ENCODE measurements at places on chromosomes 6 and 20.

DNA sequence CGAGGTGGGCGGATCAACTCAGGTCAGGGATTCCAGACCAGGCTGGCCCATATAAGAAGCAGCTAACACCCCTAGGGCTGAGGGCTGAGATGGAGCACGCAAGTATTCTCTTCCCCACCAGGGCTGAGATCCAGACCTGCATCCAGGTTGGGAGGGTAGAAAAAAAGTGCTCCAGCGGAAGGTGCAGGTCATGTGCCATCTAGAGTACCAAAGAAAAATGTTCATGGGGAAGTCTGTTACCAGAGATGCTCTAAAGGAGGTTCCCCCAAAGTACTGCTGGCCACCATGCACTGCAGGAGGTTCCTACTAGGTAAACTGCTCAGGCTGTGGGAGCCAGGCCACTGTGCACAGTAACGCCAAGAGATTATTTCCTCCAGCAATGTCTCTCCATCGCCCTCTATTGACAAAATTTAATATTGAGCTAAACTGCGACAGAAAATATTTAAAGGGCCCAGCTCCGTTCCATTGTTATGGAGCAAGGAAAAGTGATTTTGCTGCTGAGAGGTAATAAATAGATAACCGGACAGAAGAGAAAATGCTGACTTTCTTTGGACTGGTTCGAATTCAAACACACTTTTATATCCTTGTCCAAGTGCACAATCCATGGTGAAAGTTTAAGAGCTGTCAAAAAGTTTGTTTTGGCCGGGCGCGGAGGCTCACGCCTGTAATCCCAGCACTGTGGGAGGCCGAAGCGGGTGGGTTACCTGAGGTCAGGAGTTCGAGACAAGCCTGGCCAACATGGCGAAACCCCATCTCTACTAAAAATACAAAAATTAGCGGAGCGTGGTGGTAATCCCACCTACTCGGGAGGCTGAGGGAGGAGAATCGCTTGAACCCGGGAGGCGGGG is 159.9 kb downstream of the OR2B2 start:
- DNase-seq = peak; percentile 74

GRCh38 chr6:30839671-30840070 is 44.6 kb upstream of the DDR1 start:
- DNase-seq = no peak

GRCh38 chr20:24693466-24694156 is 224.2 kb downstream of the SYNDIG1 start:
- DNase-seq = no peak

- no peak for DNase-seq
These were observed 47.2 kb downstream of the KIF13A start for GRCh38 chr6:17940151-17940792.

DNA sequence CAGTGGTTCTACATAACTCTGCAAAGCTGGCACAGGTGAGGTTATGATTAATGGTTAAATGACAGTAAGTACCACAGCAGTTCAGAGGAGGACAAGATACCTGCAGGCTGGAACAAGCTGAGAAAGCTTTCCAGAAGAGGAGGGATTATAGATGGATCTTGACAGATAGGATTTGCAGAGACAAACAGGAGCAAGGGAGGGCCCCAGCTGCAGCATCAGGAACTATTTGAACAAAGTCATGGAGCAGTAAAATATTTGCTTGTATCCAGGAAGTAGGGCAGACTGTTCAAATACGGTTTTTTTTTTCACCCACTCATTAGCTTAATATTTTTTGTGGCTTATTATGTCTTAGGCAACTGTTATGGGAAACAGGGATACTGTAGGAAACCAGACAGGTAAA is 144.4 kb upstream of the MAN1A1 start:
- DNase-seq = peak; percentile 83

DNA sequence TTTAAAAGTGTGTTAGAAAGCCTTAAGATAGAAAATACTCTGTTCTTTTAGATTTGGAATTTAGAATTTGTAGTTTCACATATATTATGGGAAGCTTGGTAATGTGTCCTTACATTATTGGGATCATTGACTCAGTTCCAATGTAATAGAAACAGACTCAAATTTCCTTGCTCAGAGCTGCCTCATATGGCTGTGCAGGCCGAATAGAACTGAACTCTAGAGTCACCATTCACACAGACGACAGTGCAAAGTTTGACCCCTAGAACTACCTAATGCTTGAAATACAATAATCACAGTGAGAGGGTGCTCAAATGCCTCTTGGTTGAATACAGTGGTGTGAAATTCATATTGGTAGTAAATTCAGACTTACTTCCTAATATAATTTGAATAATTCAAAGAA is 482.7 kb upstream of the CITED2 start:
- DNase-seq = no peak

GRCh38 chr6:17867880-17868279 is 119.6 kb downstream of the KIF13A start:
- DNase-seq = no peak

DNA sequence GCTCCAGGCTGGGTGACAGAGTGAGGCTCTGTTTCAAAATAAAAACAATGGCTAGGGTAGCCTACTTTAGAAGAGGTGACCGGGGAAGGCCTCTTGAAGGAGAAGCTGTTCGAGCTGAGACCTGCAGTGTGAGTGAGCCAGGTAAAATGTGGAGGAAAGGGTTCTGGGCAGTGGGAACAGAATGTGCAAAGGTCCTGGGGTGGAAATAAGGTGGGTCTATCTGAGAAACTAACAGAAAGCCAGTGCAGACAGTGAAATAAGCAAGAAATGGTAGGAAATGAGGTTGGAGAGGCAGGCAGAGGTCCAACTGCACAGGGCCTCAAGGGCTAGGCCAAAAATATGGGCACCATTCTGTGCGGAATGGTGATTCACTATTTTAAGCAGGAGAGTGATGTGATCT is 53.4 kb downstream of the BPIFB1 start:
- no peak for DNase-seq

DNA sequence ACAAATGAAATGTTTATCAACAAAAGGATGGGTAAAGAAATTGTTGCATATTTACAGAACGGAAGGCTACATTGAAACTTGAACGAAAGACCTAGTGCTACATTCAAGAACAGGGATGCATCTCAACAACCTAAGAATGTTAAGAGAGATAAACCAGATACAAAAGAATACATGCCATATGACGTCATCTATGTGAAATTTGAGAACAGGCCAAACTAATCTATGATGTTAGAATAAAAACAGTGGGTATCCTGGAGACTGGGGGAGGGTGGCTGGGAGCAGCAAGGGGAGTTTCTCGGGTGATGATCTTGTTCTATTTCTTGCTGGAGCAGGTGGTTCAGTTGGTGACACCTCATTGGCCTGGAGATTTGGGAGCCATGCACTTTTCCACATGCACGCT is 81.5 kb downstream of the SULF2 start:
- no peak for DNase-seq

DNA sequence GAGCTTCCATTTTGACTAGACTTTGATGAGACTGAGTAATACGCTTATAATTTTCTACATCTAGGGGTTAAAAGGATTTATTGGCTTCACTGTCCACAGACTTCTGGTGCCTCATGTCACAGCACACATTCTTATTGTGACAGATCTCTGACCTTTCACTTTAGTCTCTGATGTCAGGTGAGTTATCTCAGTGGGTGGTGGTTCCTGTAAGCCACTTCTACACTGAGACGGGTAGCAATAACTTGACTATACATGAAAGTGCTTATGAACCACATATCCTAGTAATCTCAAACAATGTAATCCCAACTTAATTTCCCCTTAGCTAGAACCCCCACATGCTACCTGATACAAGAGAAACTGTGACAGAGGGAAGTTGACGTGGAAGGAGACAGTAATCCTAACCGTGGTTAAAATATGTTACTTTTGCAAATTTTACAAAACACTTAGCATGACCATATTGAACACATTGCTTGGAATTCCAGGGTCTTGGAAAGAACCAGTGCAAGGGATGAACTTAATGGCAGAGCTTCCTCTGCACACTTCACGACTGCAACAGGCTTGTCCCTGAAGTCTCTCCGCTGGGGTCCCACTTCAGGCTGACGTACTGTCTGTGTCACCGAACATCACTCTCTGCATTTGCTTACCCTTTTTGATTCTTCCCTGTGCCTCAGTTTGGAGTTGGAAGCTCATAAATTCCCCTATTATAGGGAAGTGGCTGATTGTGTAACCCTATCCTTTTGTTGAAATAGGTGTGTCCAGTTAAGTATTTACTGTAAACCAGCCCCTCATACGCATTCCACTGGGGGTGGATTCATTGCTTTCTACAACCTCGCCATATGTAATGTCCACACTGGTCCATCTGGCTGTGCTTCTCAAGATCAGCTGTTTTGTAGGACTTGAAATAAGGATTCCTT is 6.4 kb upstream of the TRIM40 start:
- DNase-seq = no peak

DNA sequence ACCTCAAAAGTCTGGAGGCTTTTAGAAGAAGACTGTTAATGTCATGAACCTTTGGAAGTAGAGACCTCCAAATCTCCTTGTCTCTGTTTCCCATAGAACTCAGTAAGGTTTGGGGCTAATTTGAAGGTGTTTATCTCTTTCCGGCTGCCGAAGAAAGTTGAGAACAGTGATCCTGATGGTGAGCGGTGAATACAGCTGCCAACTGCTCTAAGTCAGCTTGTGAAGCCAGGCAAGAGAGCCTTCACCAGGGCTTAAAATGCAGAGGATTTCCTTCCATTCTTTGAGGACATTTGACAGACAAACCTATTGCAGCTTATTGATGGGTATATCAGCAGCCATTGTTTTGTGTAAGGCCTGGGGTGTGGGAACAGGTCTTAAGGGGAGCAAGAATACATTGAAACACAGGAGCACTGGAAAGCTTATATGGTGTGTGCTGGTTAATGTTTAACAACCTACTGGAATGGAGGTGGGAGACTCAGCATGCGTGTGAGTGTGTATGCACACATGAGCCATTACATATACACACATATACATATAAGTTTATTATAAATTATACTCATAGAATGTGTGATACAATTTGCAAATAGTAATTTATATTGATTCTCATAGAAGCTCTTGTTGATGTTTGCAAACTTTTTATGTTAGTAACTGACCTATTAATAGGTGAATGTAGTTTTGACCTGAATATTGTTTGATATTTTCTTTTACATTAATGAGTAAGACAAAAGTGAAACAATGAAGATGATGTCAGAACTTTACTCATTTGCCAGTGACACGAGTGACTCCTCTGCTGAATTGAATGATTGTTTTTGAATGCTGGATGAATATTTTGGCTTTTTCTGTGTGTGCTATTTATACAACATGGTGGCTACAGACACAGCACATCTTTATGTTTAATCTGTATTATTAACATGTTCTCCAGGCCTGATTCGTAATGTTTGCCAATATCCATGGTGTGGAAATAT is 18.1 kb downstream of the PLEKHG1 start:
- no peak for DNase-seq

- no peak for DNase-seq
These were observed 28.9 kb upstream of the C6orf58 start for GRCh38 chr6:127547904-127548649.

GRCh38 chr6:21199262-21199661 is 394.3 kb upstream of the SOX4 start:
- DNase-seq = no peak

DNA sequence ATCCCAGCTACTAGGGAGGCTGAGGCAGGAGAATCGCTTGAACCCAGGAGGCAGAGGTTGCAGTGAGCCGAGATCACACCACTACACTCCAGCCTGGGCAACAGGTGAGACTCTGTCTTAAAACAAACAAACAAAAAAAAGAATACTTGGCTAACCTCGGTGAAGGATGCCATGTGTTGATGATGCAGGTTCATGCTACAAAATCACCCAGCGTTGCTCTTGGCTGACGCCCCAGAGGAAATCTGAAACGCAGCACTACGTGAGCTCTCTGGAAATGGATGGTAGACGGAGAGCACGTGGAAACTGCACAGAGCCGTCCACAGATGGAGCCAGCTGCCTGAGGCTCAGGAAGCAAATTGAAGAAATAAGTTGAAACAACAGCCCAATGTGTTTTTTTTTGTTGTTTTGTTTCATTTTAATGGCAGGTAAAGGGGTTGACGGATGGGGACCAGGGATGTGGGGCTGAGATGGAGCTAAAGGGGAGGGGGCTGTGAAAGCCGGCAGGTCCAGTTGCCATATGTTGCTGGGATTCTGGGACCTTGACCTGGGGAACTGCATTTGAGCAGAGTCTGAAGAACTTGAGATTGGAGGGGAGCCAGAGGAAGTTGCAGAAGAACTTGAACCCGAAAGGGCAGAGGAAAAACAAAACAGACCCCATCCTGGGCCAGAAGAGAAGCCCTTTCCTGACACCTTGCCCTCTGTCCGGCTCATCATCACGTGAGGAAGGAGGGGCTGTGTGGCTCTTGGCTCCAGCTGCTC is 12.8 kb upstream of the MANBAL start:
- peak; percentile 25 for DNase-seq

DNA sequence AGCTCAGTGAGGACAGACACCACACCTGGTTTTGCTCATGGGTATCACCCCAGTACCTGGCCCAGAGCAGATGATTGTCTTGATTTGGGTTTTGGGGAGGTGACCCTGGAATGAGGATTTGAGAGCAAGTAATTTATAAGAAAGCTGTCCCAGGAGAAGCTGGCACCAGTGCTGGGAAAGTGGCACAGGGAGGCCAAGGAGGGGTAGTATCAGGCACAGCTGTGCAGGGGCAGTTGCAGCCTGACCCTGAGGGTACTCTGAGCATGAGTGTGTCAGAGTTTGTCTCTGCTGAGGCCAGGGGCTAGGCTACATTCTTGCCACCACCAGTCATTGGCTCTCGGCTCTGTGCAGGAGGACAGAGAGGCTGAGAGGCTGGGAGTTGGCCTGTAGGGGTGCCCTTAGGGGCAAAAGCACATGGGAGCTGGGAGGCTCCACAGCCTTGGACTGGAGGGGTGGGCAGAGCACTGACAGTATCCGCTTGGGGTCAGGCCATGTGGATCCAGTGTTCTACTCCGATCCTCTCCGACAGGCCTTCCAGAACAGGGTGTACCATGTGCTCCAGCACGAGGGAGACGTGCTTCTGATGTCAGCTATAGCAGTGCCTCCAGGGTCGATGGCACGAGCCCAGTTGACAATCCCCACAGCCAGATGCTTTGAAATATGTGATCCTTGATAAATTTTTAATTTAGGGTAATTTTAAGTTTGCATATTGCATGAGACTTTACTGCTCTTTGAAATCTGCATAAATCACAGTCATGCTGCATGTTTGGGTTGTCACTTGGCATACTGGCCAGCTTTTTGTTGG is 121.3 kb downstream of the PHACTR3 start:
- DNase-seq = no peak
